ENCODE measurements at places on chromosomes 2 and 18. TPM values are rescaled to one million over a fixed set of nuclear protein-coding genes. Genes with fewer than 3 reads are reported as not detected.

DNA sequence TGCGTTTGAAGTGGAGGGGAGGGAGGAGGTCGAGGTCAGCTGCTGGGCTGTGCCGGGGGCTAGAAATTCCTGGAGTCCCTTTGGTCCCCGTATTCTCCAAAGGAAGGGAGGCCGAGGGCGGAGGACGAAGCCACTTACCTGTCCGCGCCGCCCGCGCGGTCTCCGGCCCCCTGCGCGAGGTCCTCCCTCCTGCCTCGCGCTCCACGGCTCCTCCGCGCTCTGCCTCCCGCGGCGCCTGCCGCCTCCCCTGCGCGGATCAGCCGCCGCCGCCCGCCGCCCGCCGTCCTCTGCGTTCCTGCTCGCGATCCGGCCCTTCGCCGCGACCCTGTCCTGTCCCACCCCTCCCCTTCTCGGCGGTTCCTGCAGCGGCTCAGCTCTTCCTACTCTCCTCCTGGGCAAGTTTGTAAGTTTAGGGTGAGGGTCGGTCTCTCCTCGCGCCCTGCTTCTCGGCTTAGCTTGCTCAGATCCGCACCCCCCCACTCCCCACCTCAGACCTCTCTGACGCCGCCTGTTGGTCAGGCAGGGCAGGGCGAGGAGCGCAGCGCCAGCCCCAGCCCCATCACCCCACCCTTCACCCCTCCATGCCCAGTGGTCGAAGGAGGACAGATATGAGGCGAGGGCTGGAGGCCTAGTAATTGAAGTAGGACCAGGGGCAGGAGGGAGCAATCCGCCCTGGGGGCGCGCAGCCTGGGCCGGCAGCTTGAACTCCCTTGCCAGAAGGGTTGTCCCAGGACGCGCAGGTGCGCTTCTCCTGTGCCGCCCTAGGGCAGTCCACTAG, 9.7 kb upstream of the SKOR2 start:
- no peak for DNase-seq

DNA sequence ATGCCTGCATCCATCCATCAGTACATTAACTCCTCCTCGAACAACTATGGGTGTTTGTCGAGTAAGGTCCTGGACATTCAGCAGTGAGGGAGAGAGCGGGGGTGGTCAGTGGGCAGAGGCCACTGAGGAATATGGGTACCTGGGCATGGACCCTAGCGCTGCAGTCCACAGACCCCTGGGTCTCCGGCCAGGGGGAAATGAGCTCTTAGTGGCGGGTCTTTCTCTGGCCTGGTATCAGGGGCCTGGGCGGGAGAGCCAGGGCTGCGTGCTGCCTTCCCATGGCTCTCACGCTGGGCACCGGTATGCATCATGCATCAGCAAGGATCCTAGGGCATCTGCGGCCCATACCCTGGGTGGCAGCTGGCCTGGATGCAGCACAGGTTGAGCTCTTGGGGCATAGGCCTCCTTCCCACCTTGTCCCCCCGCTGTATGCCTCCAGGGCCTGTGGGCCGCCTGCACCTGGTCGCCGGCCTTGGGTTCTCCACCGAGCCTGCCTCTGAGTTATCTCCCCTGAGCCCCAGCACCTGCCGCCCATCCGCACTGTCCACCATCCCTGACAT, 1.3 kb upstream of the MOCOS start:
- no peak for DNase-seq

DNA sequence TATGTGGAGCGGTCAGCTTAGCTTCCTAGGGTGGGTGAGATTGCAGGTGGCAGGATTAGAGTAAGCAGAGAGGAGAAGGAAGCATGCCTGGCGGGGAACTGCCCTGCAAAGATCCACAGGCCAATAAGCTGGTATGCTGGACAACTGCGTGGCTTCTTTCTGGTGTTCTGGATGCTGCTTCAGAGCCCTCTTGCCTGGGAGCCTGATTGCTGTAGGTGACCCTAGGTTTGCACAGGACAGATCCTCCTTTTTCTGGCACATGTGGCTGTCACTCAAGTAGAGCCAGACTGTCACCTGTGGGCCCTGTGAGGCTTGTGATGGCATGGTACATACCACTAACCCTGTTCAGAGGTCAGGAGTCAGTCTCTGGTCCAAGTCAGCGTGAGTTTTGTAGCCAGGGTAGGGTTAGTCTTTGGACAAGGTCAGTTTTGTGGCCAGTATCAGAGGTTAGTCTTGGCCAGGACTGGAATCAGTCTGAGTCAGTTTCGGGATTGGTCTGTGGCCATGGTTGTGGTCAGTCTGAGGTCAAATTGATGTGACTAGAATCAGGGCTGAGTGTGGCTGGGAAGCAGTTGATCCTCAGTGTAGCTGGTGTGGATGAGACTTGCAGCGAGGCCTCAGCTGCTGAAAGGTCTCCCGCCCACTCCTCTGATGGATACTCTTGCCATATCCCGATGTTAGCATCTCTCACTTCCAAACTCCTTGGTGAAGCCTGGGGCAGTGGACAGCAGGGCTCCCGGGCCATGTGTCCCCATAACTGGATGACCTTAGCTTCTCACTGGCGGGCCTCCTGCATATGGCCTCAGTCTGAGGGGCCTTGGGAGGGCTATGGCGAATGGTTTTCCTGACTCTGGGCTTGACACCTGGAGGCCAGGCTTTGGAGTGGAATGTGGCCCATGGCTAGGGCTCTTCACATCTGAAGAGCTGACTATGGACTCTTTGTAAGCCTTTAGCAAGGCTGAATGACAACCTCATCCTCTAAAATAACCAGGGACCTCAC, 260.5 kb downstream of the DYSF start:
- DNase-seq, result no peak

DNA sequence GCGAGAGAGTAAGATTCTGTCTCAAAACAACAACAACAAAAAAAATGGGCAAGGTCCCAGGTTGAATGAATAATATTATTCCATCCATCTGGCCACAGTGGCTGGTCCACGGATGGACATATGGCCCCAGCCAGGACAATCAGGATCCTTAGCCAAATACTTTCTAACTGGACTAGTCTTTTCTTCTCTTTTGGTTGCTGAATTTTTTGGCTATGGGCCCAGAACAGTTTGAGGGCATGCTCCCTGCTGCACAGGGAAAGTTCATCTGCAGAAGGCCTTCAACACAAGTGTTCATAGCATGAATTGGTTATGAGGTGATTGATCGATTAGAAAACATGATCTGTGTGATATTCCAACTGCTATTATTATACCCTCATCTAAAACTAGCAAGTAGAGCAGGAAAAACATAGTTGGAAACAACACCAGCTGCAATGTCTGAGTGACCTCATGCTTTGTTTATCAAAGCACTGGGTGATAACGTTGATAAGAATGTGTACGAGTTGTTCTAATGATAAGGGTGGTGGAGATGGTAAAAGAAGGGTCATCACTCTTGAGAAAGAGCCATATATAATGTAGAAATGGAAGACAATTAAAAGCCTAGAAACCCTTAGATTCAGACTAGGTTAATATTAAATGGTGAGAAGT, 47.8 kb upstream of the RNF103 start:
- peak; percentile 36 for DNase-seq

DNA sequence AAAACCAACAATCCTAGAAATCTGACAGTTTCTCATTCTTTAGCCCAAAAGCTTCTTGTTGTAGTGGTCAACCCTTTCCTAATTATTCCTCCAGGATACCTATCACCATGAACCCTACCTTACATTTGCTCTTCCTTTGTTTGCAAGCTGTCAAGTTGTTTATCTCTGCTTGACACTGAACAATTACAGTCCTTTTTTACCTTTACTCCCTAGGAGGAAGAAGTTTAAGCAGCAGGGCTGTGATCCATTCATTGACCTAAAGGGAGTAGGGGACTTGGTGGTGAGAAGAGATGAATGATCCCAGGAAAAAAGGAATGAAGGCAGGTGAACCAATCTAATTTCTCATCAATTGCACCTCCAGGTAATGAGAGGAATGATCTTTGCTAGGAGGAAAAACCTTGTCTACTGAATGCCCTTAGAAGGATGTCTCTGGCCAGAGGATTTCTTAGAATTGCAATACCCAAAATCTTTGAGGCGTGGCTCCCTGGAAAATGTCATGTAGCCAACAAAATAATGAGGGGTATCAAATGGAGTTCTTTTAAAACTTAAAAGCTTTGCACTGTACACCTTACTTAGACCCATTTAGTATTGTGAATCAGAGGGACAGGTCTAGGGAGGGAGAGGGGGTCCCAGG, 47.7 kb downstream of the MREG start:
- no peak for DNase-seq

DNA sequence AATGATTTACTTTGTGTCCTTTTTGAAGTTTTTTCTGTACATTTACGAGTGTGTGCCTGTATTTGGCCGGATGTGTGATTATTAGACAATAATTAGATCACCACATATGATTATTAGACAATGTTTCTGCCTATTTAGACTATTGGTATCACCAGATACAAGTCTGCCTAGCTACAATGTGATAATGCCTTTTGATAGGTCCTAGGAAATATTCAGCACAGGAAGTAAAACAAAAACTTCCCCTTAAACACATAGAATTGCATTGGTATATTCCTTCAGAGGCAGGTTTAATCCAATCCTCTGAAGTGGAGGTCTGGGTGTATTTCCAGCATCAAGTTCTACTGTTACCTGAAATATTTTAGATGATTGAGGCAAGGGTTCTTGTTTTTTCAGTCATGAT, 275.1 kb downstream of the TGIF1 start:
- no peak for DNase-seq

DNA sequence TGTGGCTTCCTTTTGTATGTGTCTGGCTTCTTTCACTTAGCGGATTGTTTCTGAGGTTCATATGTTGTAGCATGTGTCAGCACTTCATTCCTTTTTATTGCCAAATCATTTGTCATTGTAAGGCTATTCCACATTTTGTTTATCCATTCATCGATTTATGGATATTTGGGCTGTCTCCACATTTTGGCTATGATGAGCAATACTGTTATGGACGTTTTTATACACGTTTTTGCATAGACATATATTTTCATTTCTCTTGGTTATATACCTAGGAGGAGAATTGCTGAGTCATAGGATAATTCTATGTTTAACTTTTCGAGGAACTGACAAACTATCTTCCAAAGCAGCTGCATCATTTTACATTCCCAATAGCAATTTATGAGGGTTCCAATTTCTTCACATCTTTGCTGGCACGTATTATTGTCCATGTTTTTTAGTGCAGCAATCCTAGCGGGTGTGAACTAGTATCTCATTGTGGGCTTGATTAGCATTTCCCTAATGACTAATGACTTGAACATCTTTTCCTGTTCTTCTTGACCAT, 48.1 kb upstream of the TBC1D8 start:
- no peak for DNase-seq

DNA sequence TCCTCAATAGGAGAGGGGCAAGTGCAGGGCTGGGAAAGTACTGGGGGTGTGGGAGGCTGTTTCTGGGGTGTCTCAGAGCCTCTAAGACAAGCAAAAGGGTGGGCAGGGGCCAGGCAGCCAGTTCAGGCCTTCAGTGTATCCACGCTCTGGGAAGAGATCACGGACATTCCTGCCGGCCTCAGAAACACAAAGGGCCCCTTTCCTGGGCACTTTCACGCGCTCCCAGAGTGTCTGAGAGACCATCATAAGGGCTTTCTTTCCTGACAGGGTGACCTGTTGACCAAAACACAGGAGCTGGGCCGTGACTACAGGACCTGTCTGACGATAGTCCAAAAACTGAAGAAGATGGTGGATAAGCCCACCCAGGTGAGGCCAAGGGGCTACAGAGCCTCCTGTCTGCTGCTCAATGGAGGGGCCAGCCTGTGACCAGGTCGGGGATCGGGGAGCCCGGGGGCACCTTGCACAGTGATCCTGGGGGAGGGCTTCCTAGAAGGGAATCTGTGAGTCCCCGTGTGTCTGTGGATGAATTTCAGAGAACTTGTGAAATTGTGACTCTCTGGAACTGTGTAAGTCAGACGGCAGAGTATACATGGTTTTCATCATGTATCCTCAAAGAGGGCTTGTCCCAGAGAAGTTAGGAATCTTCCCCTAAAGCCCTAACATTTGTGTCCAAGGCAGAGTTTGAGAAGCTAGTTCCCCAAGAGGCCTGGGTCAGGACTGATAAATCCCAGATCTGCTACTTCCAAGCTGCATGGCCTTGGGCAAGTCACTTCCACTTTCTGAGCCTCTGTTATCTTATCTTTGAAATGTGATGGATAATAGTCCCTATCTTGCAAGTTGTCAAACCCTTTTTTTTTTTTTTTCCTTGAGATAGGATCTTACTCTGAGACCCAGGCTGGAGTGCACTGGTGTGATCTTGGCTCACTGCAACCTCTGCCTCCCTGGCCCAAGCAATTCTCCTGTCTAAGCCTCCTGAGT, 1.8 kb downstream of the GNLY start:
- no peak for DNase-seq

EIPR1 gene
- polyA plus RNA-seq, result 28.5 TPM
